Tongue (tissue), 3 donors: ENCODE measurements at places on chromosomes 12 and 14. TPM values are rescaled to one million over a fixed set of nuclear protein-coding genes. Genes with fewer than 3 reads are reported as not detected.
A peak's percentile ranks its signal among the peaks of the same experiment; 100 is the strongest.

The ITPK1 gene
- 15.6 TPM for total RNA-seq

The GPRC5A gene
- 2.9 TPM for total RNA-seq

The KRT74 gene
- total RNA-seq: 0.10 TPM

The TAS2R9 gene
- not detected for total RNA-seq

- peak; percentile 9 for DNase-seq
Observed at GRCh38 chr14:31326111-31326510, 94.2 kb downstream of the HEATR5A start.

DNA sequence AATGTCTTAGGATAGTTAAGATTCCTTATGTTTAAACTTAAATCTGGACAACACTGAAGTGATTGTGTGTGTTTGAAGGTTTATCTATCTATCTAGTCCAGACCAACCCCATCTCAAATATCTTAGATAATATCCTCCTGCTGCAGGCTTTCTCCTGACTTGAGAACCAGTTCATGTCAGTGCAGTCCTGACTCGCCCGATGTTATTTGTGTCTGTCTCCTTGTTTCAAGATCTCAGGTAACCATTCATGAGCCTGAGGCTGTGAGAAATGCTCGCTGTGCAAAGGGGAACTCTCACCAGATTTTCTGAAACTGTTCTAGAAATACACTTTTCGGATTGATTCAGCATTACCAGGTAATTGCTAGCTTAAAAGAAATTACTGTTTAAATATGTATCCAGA lies 356.2 kb downstream of the SNAPC1 start:
- no peak for DNase-seq

DNA sequence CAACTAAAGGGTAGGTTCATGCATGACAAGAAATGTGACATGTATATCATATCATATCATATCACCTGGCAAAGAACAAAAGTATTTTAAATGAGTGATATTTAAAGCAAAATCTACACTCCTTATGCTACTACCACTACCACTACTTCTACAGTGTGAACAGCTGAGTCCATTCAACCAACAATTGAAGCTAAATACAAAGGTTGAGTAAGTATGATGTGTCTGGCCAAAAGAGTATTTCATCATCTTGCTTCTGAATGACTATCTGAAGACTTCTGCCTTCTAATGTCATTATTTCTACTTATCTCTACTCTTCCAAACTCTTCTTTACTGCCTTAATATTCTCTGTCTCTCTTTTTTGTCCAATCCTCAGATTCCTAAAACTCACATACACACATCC lies 292.6 kb upstream of the CAND1 start:
- no peak for DNase-seq

DNA sequence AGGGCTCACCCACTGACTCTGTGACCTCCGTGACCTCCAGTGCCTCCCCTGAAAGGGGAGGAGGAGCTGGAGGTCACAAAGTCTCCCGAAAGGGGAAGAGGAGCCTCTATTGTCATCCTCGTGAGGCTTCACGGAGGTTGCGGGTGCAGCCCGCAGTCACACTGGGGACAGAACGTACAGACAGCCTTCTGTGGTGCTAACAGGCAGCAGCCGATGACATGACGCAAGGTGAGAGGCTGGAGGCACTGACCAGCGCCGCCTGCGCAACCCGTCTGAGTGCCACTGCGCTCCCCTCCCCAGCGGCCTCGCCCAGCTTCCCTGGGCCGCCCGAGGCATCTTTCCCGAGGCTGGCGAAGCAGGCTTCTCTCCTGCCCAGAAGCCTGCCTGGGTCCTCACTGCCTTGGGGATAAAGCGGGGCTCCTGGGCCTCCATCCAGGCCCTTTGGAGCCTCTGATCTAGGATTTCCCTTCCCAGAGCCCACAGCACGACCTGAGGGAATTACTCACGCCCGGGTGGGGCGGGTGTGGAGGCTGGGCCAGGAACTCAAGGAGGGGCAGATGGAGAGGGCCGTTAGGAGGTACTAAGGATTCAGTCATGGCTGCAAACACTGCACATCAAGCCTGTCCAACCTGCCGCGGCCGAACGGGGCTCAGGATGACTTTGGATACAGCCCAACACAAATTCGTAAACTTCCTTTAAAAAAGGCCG lies 12.3 kb upstream of the LBHD2 start:
- no peak for DNase-seq

DNA sequence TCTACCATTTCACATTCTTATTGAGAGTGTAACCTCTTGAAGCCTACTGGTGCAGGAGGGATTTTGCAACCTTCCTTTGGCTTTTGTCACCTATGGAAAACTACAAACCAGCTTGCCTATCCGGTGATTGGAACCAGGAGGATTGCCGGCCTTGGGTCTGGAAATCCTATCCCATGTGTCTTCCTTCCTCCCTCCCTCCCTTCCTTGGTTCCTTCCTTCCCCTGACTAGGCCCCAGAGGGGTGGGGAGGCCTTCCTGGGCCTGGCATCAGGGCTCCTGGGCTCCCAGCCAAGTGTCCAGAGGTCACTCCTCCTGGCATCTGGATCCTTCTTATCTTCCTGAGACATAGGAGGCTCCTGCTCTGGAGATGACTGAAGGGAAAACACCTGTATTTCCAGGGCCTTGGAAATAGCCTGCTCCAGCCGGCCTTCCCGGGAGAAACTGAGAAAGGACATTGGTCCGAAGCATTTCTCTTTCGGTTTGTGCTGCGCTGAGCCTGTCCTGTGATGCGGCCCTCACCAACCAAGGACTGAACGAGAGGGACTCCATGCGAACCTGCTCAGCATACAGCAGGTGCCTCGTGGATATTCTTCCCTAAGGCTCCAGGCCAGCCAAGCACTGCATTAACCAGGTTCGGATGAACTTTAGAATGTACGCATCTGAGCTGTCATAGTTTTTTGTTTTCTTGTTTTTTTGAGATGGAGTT lies 43.4 kb downstream of the PSMA6 start:
- no peak for DNase-seq

GRCh38 chr12:119115296-119115905 lies 63.3 kb upstream of the HSPB8 start:
- DNase-seq: peak; percentile 85

GRCh38 chr12:87376722-87377121 lies 652.5 kb downstream of the C12orf50 start:
- no peak for DNase-seq
